Activated CD4-positive, alpha-beta T cell treated with anti-CD3 and anti-CD28 coated beads, Interleukin-2, Interleukin-6, amounts not matched to agents 100 ng/mL and 50 ng/mL, durations not matched to agents 16 hours and 8 hours (primary cell): ENCODE measurements at places on chromosomes 4 and X.

DNA sequence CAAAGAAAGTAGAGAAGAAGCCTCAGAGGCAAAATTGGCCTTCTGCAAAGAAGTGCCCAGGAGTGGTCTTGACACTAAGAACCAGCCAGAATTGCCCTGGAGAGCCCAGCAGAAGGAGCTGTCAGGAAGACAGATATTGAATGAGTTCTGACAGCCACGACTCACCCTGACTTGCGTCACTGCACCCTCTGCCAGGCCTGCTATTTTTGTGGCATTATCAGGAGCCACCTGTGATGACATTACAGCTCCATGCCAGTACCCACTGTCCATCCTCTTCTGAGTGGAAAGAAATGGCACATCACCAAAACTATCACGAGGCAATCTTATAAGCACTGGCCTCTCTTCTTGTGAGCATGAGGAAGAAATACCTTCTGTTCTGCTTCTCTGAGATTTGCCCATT lies 67.7 kb downstream of the SMIM20 start:
- no peak for DNase-seq

DNA sequence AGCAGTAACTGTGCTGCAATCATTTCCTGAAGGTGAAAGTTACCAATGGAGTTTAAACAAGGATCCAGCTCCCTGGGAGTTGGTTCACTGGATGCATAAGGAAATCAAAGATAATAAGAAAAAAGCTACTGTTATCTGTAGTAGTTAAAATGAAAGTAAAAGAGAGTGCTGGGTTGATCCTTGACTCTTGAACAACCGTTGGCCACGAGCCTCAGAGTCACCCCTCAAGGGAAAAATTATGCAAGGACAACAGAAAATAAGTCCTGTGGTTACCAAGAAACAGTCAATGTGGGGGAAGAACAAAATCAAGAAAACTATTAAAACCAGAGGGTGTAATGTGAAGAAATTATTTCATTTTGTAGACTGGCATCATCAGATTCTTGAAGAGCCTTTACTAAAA lies 49.7 kb upstream of the DDIT4L start:
- peak; percentile 1 for DNase-seq

DNA sequence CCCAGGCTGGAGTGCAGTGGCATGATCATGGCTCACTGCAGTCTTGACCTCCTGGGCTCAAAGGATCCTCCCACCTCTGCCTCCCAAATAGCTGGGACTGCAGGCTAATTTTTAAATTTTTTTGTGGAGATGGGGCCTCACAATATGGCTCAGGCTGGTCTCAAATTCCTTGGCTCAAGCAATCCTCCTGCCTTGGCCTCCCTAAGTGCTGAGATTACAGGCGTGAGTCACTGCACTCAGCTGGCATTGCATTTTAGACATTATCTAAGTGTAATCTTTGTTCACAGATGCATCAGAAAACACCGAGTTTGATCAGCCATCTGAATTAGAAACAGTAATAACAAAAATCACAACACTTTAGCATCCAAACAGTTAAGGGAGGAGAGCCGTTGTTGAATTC lies 53.4 kb upstream of the CBR4 start:
- no peak for DNase-seq

DNA sequence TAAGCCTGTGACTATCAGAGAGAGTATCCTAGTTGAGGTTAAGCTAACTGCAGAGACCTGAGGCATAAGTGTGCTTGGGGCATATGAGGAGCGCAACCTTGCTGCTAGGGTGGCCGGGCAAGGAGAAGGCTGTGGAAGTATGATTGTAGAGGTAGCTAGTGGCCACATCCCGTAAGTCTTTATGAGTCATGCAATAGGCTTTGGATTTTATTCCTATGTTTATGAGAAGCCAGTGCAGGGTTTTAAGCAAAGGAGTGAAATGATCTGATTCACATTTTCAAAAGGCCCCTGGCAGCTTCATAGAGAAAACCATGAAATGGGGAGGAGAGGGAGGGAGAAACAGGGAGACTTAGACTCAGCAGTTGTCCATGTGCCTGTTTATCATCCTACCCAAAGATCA lies 92.1 kb upstream of the WDFY3 start:
- no peak for DNase-seq

DNA sequence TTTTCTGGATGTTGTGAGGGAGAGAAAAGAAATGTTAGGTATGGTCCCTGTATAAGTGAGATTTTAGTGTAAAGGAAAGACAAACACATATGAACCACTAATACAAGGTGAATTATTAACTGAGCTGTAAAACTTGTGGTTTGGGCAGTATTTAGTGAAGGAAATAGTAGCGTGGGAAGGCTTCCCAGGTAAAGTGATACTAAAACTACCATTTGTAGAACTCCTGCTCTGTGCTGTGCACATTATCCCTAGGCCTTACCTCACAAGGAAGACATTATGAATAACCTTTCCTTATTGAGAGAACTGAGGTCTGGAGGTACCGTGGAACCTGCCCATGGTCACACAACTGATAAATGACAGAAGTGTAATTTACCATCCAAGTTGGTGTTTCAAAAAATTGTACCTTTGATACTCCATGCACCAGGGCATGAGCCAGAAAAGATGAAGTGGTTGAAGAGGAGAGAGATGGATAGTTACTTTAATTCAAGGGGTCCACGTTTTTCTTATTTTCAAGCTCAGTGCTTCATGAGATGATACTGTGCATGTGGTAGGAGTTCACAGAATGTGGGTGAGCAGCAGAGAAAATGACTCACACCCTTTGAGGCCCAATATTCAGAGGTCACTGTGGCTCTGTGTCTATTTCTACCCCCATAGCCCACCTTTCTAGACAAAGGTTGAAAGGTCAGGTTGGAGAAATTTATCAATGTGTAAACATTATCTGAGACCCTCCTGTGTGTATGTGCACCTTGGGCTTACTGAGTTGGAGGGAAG lies 2.6 kb upstream of the VSIG4 start:
- DNase-seq, result no peak

GRCh38 chrX:13090339-13091110 lies 46.1 kb upstream of the FAM9C start:
- peak; percentile 55 for DNase-seq

- DNase-seq, result no peak
Observed at GRCh38 chr4:11426003-11426402, 2.7 kb downstream of the HS3ST1 start.

GRCh38 chrX:96373047-96373355 lies 311.6 kb upstream of the DIAPH2 start:
- DNase-seq, result no peak

DNA sequence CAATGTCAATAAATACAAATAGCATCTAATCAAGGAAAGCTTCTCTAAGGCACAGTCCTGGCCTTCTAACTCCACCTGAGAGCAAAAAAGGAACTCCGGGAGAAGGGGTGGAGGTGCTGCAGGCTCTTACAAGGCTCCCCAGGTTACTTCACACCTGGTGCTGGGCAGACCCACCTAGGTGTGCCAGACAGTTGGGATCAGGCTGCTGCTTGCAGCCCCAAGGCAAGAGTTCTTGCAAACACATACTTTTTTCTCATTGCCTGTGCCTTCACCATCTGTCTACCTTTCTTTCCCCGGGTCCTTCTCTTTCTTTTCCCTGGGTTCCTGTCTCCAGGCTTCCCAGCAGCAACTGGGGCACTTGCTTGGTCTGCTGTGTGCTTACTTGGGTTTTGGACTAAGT lies 81.4 kb upstream of the STIM2 start:
- DNase-seq, result no peak

DNA sequence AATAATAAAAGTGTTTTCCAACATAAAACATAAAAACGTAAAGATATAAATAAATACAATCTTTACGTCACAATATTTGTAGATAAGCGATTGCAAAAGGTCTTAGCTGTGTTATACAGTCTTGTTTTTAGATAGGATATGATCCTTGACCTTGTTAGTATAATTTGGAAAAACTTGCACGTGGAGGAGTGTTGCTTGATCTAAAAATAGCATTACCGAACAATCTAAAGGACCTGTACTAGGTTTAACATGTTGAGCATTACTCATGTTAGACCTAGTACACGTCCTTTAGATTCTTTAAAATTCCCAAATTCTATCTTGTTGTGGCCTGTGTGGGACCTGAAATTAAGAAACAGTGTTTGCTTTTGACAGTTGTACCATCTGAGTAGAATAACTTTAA lies 1.6 kb downstream of the METAP1 start:
- DNase-seq, result no peak

- DNase-seq, result no peak
Observed at GRCh38 chr4:24244663-24245490, 339.5 kb downstream of the DHX15 start.

- no peak for DNase-seq
Observed at GRCh38 chrX:1465286-1466231, 12.8 kb upstream of the ASMTL start.

DNA sequence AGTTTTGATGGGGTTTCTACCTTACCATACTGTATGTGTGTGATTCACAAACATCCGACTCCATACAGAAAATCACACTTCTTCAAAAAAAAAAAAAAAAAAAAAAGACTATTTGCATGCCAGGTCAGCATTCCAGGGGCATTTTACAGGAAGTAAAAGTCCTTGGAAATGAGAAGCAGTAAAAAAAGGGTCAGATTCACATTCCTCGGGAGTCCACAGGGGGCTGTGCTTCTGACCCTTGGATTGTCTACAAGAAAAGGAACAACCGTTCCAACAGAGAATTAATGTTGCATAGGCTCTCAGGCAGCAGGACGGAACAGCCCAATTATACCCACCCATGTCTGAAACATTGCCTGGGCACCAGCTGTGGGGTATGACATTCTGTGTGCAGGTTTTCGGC lies 290.3 kb downstream of the LDB2 start:
- no peak for DNase-seq

GRCh38 chr4:68673143-68673542 lies 2.7 kb upstream of the UGT2B15 start:
- no peak for DNase-seq

- no peak for DNase-seq
Observed at GRCh38 chr4:89162496-89162895, 51.2 kb downstream of the TIGD2 start.

DNA sequence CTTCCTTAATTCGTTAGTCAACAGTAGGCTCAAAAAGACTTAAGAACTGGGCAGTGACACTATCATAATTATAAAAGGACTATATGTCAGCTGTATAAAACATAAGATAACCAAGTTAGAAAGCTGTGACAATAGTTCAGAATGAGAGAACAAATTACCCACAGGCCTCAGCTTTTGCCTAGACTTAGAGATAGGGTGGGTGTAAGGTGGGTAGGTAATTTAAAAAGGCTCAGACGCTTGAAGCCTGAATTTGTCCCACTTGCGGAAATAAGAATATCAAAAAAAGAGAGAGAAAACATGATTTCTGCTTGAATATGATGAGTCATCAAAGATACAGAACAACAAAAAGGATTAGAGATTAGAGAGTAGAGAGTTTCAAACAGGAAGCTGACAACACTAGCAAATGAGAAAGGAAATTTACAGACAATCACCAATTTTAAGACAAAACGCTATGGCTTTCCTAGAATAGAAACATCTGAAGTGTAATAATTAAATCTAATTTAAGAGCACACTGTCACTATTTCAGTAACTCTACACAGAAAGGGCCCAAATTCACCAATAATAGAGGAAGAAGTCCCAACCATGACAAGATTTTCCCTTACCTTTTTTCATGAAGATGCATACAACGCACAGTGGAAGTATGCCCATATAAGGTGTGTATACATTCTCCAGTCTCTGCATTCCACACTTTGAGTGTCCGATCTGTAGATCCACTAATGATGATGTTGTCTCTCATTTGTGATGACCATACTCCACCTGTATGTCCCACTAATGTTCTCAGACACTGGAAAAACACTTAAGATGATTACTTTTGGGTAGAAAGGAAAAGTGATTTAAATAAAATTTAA lies 208.1 kb downstream of the FBXW7 start:
- DNase-seq, result peak; percentile 3

- DNase-seq, result no peak
Observed at GRCh38 chr4:106671716-106672115, 303.1 kb upstream of the GIMD1 start.

- no peak for DNase-seq
Observed at GRCh38 chr4:5276475-5277075, 225.3 kb downstream of the STK32B start.

GRCh38 chr4:150583287-150584110 lies 1.5 kb downstream of the MAB21L2 start:
- DNase-seq, result no peak

DNA sequence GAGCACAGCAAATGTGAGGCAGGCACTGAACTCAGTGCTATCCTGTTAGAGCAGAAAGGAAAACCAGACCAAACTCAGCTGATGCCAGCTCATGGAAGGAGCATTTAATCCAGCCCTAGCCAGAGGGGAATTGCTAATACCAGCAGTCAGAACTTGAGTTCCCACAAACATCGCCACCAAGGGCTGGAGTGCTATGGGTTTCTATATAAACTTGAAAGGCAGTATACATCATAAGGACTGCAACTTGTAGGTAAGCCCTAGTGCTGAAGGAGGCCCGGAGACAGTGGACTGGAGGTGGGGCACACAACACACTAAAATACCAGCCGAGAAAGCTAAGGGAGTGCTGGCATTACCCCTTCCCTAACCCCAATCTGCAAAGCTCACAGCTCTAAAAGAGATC lies 440.2 kb downstream of the PRR32 start:
- DNase-seq, result no peak

DNA sequence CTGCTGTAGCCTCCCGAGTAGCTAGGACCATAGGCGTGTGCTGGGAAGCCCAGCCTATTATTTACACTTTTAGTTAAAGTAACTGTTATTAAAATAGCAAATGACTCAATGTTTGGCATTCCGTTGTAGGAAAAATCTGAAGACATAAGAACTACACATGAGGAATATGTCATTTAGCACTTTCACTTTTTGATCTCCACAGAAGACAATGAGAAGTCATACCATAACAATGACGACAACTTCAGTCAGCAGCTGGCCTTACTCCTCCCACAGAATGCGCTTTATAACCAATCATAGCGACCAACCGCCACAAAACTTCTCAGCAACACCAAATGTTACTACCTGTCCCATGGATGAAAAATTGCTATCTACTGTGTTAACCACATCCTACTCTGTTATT lies 6.7 kb downstream of the GPR34 start:
- peak; percentile 51 for DNase-seq

DNA sequence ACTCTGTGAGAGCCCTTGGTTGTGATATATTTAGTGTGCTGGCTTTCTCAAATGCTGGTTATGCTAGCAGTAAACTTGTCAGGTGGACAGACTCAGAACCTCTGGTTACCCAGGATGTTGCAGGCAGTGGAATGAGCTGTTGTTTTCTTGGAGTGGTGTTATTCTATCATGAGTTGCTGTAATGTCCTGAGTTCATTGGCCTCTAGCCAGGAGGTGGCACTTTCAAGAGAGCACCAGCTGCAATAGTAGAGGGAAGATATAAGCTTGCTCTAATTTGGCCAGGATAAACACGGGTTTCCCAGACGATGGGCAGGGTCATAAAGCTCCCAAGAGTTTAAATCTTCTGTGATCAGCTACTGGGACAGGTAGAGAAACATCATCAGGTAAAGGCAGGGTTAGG lies 95.0 kb upstream of the UBQLN2 start:
- DNase-seq, result no peak

- DNase-seq, result no peak
Observed at GRCh38 chrX:20267931-20268701, 1.4 kb upstream of the RPS6KA3 start.

- DNase-seq, result no peak
Observed at GRCh38 chr4:165874791-165875371, 1.8 kb downstream of the TLL1 start.
